ENCODE measurements at places on chromosomes 6 and 20. TPM values are rescaled to one million over a fixed set of nuclear protein-coding genes. Genes with fewer than 3 reads are reported as not detected.

DNA sequence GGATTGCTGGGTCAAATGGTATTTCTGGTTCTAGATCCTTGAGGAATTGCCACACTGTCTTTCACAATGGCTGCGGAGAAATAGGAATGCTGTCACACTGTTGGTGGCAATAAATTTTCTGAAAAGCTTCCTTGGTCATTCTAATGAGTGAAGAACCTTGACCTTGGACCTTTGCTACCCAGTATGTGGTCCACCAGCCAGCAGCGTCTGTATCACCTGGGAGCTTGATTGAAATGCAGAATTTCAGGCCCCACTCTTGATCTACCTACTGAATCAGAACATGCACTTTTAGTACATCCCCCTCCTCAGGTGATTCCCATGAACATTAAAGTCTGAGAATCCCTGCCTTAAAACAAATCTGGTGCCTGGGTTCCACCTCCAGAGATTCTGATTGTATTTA is 27.5 kb upstream of the GLP1R start:
- DNase-seq, result no peak

- no peak for DNase-seq
Measured at GRCh38 chr6:26223650-26224546, 136.7 kb downstream of the HFE start.

- no peak for DNase-seq
Measured at GRCh38 chr20:49590163-49591017, 22.5 kb upstream of the PTGIS start.

MTG2 gene
- total RNA-seq, result 19.5 TPM

ZNF311 gene
- 2.6 TPM for total RNA-seq

SCUBE3 gene
- total RNA-seq, result 1.4 TPM

HAO1 gene
- not detected for total RNA-seq
